SHP77 treated with DMSO at 0.1 percent for 48 hours (cell line): ENCODE measurements at places on chromosomes 5 and 9.

- DNase-seq, result no peak
Measured at GRCh38 chr5:148796936-148797335, 29.5 kb upstream of the ADRB2 start.

- DNase-seq, result no peak
Measured at GRCh38 chr9:96027251-96028131, 152.0 kb downstream of the ERCC6L2 start.

DNA sequence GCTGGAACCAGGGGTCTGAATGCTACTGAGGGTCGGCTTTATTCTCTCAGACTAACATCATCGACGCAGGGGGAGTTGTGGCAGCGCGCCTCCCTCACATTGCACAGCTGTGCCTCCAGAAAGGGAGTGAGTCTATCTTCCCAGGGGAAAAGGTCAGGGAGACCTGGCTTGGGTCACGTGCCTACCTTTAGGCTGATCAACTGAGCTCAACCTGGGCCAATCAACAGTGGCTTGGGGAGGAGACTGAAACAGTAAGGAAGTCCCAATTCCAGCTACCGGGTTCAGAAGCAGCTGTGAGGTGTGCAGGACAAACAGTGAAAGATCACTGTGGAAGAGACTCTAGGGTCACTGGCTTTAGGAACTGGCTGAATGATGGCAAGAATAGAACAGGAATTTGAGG, 14.3 kb downstream of the SNX30 start:
- DNase-seq, result no peak

DNA sequence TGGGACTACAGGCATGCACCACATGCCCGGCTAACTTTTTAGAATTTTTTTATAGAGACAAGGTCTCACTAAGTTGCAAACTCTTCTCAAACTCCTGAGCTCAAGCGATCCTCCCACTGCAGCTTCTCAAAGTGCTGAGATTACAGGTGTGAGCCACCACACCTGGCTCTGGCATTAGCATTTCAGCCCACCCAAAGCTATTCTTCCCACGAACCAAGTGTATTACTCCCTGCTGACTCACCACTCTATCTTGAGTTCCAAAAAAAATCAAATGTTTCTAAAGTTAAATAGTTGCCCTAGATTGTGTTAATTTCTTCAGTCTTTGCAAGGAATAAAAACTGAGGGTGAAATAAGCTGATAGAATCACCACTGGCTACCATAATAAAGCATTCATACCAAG, 205.5 kb downstream of the ARRDC3 start:
- DNase-seq, result no peak

GRCh38 chr5:16596581-16596940, 20.2 kb downstream of the RETREG1 start:
- no peak for DNase-seq

- DNase-seq, result no peak
Measured at GRCh38 chr5:170719551-170719950, 64.0 kb upstream of the GABRP start.

- DNase-seq, result no peak
Measured at GRCh38 chr5:150860246-150860821, 14.0 kb downstream of the IRGM start.

DNA sequence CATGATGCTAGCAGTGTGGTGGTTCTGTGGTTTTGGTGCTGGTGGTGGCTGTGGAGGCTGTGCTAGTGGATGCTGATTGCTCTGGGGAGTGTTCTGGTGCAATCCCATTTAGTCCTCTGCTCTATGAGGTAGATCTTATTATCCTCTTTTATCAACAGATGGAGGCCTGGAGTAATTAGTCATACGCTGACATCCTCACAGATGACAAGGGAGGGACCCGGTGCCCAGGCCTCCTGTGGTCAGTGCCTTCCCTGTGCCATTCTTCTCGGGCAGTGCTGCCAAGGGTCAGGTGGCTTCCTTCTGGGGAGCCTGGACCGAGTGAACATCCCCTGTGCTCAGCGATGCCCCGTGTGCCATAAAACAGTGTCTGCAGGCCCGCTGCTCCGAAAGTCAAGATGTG, 74.5 kb downstream of the COL5A1 start:
- DNase-seq, result no peak

GRCh38 chr9:109314011-109314531, 6.8 kb downstream of the EPB41L4B start:
- no peak for DNase-seq

GRCh38 chr9:116763770-116764169, 76.7 kb downstream of the TRIM32 start:
- no peak for DNase-seq

GRCh38 chr9:92983984-92984589, 36.8 kb downstream of the FGD3 start:
- DNase-seq, result no peak

DNA sequence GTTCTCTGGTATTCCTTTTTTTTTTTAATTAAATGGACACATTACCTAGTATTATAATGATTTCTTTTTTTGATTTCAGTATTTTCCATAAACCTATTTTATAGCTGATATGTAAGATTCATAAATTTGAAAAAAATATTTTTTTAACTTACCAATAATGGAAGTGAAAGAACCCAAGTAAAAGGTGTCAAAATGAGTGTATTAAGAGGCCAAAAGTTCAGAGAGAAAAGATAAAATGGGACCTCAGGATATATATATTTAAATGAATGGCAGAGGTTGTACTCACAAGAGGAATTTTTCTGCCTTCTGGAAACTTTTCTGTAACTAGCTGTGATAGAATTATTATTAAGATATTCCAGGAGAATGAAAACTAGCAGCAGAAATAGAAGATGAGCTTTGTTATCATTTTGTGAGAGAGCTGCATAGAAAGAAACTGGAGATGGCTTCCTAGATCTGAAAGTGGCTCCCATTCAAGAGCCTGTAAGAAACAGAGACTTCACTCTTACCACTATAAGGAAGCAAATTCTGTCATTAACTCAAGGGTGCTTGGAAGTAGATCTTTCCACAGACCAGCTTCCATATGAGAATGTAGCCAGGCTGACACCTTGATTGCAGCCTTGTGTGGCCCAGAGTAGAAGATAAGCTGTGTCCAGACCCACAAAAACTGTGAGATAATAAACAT, 91.7 kb downstream of the MRPS30 start:
- DNase-seq, result no peak

GRCh38 chr9:114233491-114234185, 78.3 kb downstream of the COL27A1 start:
- DNase-seq, result no peak

DNA sequence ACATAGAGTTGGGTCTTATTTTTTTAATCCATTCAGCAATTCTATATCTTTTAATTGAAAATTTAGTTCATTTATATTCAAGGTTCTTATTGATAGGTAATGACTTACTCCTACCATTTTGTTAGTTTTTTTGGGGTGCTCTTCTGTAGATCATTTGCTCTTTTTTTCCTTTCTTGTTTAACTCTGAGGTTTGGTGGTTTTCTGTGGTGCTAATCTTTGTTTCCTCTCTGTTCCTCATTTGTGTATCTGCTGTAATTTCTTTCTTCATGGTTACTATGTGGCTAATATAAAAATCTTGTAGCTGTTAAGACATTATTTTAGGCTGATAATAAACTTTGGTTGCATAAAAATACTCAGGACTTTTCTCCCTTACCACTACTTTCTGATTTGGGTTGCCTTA, 181.6 kb upstream of the DMRTA1 start:
- DNase-seq, result no peak

GRCh38 chr5:122412966-122413365, 100.9 kb downstream of the SNCAIP start:
- DNase-seq, result no peak

GRCh38 chr9:5122516-5122915, 62.9 kb downstream of the INSL6 start:
- DNase-seq, result no peak

DNA sequence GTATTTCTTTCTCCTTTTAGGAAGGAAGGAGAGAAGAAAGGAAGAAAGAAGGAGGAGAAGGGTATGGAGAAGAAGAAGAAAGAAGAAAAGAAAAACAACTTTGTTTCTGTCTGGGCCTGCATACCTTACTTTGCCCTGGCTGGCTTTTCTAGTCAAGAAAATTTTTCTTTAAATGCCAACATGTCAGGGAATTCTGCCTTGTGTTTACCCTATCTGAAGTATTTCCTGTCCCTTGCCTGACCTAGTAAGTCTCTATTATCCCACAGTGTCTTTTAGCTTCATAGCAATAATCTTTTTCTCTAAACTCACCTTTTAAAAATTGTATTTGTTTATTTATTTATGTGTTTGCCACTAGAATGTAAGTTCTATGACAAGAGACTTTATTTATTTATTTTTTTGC, 1864.1 kb downstream of the EFNA5 start:
- no peak for DNase-seq

DNA sequence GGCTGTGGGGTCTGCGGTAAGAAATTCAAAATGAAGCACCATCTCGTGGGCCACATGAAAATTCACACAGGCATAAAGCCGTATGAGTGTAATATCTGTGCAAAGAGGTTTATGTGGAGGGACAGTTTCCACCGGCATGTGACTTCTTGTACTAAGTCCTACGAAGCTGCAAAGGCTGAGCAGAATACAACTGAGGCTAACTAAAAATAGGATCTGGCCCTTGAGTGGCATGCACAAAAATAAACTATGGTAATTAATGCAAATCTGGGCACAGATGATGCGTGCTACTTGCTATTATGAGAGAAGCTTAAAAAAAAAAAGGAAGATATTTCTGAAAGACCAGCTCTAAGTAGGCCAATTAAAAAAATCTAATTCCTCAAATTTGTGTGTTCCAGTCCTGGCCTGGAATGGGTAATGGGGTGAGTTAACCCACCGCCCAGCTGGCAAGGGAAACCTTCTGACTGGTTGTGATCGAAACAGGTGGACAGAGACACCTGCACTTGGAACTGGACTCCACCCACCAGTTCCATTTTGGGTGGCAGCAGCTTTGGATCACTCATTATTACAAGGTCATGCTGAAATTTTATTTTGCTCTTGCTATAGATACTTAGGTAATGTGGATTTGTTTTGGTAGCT, 26.6 kb upstream of the ZBTB34 start:
- DNase-seq, result no peak
